ENCODE measurements at places on chromosomes 1 and 21.

- no peak for DNase-seq
These were observed 429.8 kb upstream of the C1orf87 start for GRCh38 chr1:60503266-60503925.

DNA sequence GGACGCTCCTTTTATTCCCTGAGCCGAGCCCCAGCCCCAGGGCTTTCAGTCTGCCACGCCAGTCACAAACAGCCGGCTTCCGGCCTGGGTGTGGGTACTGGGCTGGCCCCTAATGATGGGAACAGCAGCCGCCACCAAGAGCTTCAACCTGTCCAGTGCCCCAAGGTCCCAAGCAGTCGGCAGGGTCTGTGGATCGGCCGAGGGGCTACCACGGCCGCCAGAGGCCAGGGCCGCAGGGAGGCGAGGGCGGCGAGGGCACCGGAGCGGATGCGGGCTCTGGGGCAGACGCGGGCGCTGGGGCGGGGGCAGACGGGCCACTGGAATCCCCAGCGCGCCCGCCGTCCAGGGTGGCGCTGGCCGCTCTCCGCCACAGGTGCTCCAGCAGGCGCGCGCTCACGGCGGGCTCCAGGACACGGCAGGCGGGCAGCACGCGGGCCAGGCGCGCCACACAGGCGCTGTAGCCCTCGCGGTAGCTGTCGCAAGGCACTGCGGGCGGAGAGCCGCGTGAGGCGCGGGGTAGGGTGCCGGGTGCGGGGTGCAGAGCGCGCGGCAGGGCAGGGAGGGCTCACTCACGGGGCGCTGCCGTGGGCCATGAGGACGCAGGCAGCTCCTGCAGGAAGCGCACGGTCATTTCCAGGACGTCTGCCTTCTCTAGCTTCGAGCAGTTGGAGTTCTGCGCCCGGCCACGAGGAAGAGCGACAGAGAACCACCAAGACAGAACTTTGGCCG is 887 bp downstream of the HES2 start:
- DNase-seq, result no peak

GRCh38 chr1:234871710-234872271 is 256.8 kb downstream of the TOMM20 start:
- no peak for DNase-seq

DNA sequence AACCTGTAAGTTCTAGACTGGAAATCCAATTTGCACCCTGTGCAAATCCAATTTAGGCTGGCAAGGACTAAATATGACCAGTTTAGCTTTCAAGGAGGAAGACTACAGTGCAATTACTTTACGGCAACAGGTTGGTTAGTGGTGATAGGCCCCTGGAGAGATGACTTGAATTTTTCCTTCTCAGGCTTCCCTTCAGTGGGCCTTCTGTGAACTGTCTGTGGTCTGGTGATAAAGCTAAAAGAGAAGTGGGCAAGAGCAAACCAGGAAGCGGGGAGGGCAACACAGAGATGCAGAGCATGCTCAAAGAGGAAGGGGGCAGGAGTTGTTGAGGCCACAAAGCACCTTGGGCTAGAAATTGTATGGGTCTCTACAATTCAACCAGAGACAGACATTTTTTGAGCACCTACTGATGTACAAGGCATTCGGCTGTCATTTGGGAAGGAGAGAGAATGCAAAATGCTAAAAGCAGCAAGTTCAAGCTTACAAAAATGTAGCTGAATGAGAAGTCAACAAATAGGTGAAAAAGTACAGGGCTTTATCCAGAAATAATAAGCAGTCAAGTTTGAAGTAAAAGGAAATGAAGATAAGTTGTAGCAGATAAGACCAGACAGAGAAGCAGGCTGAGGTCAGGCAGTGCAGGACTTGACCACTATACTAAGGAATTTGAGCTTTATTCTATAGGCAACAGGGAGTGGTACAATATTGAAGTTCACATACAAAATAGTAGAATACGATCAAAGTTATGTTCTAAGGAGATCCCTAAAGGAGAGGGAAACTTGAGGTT is 23.9 kb downstream of the INPP5B start:
- DNase-seq, result no peak

DNA sequence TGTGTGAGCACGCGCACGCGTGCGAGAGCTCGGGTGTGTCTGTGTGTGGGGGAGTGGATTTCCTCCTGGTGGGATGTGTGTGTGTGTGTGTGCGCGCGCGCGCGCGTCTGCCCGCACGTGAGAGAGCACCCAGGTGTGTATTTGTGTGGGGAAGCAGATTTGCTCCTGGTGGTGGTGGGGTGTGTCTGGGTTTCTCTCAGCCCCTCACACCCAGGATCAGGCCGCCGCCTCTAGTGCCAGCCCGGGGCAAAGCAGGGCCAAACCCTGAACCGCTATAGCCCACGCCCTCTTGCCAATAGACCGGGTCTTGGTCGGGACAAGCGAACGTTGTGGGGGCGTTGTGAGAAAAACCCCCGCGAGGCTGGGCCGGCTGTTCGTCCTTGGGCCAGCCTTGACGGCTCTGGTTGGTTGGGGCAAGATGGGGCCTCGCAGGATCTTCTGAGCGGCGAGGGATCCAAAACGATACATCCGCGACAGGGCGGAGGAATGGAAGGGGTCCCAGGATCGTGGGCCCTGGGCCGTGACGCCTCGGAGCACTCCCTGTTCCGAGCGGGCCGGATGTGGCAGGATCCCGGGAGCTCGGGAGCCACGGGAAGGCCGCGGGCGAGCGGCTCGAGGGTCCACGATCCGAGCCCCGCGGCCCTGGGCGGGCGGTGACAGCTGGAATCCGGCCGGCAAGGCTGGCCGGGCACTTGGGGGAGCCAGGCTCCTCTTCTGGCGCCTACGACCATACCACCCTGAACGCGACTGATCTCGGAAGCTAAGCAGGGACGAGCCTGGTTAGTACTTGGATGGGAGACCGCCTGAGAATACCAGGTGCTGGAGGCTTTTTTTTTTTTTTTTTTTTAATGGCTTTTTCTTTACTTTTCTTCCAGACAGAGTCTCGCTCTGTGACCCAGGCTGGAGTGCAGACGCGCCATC is 68.2 kb downstream of the RNF187 start:
- no peak for DNase-seq
